Stimulated activated CD8-positive, alpha-beta memory T cell treated with anti-CD3 and anti-CD28 coated beads, Interleukin-7, amount 100 ng/mL, for 24 hours (primary cell): ENCODE measurements at places on chromosomes 2 and 18.

DNA sequence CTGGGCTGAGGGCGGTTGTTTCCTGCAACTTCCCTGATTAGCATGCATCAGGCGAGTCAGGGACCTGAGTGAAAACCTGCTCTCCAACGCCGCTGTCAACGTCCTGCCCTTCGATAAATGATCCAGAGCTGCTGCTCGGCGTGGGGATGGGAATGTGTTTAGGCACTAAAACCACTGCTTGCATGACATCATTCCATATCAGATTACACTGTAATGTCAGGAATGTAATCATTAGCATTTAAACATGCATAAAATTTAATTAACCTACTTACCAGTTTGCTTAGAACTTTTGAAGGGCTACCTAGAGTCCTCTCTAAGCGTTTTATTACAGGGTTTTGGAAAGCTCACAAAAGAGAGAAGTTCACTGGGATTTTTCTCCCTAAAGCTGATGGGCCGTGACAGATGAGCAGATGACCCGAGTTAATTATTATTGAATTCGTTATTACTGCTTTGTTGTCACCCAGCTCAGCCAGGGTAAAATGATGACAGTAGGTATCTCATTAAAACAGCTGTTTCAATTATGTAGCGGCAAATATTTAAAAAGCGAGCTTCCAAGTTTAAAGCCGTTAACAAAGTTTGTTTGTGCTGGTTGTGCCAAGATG is 685.6 kb upstream of the SALL3 start:
- DNase-seq, result no peak

DNA sequence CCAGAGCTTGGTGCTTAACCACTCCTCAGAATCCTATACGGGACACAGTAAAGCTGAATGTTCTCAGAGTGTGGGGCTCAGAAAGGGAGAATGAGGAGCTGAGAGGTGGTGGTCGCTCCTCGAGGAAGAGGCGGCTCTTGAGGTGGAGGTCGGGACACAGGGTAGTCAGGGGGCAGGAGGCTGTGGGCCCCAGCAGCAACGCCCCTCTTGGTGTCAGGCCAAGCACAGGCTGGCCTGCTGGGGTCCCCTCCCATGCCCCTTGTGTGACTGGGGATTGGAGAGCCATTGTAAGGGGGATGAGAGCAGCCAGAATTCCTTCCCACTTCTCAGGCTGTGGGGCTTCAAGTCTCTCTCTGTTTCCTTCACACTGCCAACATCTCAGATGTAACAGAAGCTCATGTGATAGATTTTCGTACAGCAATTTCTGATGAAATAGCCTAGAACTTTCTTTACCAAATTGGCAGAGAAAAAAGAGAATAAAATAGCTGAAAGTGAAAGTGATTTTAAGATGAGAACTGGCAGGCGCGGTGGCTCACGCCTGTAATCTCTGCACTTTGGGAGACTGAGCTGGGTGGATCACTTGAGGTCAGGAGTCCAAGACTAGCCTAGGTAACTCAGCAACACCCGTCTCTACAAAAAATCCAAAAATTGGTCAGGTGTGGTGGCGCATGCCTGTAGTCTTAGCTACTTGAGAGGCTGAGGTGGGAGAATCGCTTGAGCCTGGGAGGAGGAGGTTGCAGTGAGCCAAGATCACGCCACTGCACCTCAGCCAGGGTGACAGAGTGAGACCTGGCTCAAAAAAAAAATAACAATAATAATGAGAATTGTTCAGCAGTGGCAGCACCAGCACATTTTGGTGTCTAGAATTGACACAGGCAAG is 61.1 kb upstream of the RPL31 start:
- no peak for DNase-seq

- no peak for DNase-seq
Observed at GRCh38 chr2:98465456-98466226, 21.0 kb downstream of the INPP4A start.

DNA sequence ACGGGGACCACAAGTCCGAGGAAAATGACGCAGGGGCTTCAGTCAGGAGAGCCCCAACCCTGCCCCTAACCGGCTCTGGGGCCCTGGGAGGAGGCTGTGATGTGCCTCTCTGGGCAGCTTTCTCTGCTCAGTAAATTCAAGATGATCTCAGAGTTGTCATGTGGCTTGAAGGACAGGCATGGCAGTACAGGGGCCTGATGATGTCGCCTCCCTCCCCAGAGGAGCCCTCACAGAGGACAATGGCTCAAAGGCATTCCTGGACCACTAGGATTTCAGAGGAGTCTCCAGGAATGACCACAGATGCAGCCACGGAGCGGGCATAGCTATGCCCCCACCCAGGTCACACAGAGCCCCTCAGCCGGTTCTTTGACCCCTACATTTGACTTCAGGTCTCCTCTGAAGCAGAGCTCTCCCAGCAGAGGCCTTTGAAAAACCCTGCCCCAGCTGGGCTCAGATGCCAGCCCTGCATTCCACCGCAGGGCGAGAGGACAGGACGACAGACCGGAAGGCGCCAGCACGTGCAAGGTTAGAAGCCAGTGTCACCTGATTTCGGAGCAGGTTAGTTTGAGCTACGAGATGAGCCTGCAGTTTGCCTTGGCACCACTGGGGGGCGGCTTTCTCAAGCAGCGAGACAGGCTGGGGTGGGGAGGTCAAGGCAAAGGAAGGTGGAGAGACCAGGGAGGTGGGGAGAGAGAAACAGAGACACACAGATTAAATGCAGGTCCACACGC is 39.2 kb downstream of the BIN1 start:
- peak; percentile 55 for DNase-seq

- no peak for DNase-seq
Observed at GRCh38 chr18:32907648-32908423, 135.0 kb upstream of the KLHL14 start.
